ENCODE measurements at places on chromosomes 7 and 10.

DNA sequence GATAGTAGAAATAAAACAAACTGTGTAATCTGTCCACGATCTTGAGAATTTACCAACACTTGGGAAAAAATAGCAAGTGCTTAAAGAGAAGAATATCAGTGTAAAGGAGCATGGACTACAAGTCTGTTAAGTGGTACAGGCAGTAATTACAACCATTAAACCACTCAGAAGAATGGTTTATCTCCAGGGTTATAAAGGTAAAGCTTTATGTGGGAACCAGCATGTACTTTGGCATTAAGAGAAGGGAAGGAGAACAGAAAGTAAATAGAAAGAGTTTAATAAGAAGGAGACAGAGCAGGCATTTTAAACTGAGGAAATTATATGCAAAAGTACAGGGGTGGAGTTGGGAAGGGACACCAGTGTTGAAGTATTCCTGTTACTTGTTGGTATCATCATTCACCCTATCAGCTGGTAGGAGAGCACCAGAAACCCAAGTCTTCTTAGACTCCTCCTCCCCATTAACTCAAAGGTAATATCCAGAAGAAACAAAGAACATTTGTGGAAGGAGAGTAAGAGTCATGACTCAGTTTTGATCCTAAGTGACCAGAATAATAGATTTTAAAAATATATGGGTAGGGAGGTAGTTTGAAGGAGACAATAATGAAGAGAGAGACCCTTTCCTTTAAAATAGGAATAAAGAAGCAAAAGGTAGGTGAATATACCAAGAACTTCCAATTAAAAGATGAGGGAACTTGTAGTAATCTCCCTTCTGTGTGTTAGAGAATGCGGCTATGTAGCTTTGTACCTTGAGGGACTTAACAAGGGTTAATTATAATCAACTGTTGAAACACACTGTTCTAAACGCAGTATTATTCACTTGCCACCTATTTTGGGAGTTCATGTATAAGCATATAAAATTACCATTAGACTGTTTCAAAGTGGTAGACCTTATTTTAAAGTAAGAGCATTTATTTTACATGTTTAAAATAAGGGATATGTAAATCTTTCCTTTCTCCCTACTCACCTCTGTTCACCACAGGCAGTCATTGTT, 92.1 kb upstream of the STRIP2 start:
- no peak for ATAC-seq

DNA sequence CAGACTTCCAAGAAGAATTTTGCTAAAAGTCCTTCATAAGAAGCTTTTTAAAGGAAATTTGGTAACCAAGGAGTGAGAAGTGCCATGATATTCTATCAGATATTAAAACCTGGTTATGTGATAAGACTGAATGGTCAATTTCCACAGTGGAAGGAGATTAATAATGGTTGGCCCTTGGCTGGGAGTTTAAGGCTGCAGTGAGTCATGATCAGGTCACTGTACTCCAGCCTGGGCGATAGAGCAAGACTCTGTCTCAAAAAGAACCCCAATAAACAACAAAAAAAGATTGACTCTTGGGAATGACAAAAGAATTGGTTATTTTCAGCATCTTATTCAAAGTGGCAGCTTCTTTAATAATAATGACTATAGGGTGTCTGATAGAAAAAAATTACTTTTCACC, 37.2 kb downstream of the EXOC4 start:
- peak; percentile 69 for ATAC-seq

- ATAC-seq, result peak; percentile 78
Measured at GRCh38 chr10:58698777-58699356, 186.2 kb downstream of the BICC1 start.

DNA sequence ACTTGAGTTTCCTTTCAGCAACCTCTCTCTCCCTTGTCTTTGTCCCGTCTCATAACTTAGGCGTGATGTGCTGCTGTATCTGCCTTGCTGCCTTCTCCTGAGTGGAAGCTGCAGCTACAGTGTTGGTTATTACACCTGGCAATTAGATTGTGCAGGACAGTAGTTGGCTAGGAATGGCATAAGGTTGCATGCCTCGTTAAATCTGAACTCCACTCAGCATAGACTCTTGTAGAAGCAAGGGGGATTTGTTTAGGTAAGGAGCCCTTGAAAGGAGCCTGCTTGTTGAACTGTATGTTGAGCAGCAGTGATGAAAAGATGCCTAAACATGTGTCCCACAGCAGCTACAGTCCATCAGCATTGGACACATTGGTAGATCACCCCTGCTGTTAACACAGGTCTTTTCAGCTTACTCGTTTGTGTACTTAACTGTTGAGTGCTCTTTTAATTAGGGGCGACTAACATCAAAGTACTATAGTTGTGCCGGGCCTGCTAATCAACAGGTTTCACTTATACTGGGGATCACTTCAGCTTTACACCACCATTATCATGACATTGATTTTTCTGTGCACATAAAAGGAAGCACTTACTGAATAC, 225.0 kb downstream of the AUTS2 start:
- ATAC-seq, result no peak

- no peak for ATAC-seq
Measured at GRCh38 chr7:25832456-25832855, 319.5 kb upstream of the NFE2L3 start.

Measured in SK-N-SH treated with all-trans-retinoic acid at 6 μM for 48 hours (cell line).